Myocyte (in vitro differentiated cells): ENCODE measurements at places on chromosomes 4 and X. TPM values are rescaled to one million over a fixed set of nuclear protein-coding genes. Genes with fewer than 3 reads are reported as not detected.

RRH gene
- total RNA-seq: 0.08 TPM in 1 of 2 replicates, not detected in the other

VCX2 gene
- not detected in 2 replicates for total RNA-seq

TMEM156 gene
- total RNA-seq: not detected in 2 replicates

TIGD4 gene
- 0.62 and 3.0 TPM in 2 replicates for total RNA-seq

OTC gene
- not detected in 2 replicates for total RNA-seq

CC2D2A gene
- 16.1 and 17.3 TPM in 2 replicates for total RNA-seq

LRIT3 gene
- 0.03 TPM in 1 of 2 replicates, not detected in the other for total RNA-seq

GPR50 gene
- total RNA-seq: not detected in 2 replicates

RPL10 gene
- total RNA-seq: 2,503 and 3,937 TPM in 2 replicates

RPL36A gene
- 815 and 1,644 TPM in 2 replicates for total RNA-seq

- no peak for DNase-seq
Observed at GRCh38 chr4:123871341-123871740, 474.7 kb downstream of the SPRY1 start.

GRCh38 chr4:2930758-2931511 lies 32.3 kb downstream of the NOP14 start:
- DNase-seq: no peak

DNA sequence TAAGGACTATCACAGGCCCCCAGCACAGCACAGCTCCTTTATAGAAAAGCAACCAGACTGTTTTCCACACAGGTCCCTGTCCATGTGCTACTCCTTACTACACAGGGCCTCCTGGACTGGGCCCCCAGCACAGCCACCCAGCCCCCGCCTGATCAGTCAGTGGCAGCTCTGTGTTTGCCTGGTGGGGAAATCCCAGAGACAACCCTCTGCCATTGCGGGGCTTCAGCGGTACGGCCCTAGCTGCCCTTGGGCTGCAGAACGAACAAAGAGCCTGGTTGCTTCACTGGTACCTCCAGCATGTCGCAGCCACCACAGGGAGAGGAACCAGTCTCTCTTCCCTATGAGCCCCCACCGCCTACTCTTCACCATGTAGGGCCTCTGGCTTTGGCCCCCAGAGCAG lies 30.7 kb downstream of the CBR4 start:
- no peak for DNase-seq

DNA sequence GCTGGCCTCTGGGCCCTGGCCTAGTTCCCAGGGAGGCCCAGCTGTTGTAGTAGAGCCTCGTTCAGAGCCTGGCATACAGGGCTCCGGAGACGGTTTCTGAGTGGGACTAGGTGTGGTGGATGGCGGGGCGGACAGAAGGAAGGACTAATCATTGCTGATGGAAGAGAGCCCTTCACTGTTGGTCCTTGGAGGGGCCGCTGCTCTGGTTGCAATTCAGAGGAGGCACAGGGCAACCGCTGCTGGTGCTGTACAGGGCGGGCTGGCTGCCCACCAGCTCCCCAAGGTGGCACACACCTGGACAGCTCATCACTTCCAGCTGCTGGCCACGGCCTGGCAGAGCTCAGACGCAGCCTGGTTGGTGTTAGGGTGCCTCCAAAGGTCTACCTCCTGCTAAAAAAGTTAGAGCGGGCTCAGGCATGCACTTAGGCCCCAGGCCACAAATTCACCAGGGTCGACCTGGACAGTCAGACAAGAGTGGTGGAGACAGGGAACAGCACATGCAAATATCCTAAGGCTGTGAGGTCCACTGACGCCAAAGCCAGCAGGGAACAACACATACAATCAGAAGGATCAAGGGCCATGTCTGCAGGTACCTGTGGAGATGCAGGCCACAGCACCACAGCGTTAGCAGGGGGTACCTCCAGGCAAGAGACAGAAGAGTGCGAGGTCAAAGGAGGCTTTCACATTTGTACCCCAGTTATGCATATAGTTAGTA lies 7.5 kb upstream of the RNF4 start:
- DNase-seq: no peak

DNA sequence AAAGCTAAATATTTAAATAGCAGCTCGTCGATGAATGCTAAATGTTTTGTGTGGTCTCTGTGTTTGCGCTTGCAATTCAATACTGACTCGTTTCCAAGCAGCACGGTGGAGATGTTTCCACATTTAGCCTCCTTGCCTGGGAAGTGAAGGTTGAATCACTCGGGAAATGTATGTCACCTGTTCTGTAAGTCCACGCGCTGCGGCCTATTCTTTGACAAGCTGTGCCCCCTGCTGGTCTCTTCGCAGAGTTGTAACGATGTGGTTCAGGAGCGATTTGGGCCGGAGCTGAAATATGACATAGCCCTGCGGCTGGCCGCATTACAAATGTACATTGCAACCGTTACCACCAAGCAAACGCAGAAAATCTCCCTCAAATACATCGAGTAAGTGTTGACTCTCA lies 89.6 kb upstream of the PRPS2 start:
- peak; percentile 67 for DNase-seq

DNA sequence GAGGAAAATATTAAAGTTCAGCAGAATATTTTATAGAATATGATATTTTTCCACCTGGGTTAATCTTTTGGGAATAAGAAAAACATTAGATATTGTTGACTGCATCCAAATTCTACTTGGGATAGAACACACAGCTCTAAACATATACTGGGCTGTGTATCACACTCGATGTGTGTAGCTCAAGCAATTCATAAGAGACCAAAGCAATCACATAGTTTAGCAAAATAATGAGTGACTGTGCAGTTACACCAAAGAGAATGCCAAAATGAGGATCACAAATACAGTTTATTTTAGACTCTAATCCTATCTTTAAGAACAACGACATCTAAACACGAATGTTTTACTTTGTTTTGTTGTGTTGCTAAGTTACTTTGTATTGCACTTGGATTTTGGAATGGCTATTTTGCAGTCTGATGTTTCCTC lies 101.2 kb downstream of the CBR4 start:
- DNase-seq: no peak

DNA sequence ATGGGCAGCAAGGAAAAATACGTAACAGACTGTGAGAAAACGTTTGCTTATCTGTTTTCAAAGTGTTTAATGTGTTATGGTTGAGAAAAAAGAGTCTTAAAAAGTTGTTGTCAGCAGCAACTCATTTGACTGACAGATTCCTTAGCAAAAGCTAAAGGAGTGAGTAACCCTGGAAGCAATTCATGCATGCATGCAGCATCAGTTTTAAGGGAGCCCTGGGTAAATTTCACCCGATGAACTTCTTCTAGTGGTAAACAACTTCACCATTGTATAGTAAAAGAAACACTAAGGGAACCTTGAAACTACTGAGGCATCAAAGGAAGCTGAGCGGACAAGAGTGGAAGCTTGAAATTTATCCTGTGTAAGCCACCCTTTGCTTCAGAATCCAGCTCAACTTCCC lies 583.2 kb upstream of the INTU start:
- no peak for DNase-seq

DNA sequence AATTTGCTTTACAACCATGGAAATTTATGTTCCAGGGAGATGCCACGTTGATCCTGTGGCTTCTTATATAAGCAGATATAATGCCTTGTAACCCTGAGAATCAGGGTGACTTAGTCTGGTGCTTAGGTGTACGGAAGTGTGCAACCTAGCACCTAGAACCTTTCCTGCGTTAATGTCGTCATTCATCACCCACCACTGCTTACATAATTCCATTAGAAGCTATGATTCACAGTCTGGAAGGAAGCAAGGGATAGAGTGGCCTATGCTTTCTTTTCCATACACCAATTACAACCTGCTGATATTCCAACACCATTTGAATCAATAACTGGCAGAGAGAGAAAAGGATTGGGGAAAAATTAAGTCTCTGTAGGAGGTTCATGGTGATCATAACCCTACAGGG lies 17.3 kb upstream of the CXCL8 start:
- DNase-seq: no peak

DNA sequence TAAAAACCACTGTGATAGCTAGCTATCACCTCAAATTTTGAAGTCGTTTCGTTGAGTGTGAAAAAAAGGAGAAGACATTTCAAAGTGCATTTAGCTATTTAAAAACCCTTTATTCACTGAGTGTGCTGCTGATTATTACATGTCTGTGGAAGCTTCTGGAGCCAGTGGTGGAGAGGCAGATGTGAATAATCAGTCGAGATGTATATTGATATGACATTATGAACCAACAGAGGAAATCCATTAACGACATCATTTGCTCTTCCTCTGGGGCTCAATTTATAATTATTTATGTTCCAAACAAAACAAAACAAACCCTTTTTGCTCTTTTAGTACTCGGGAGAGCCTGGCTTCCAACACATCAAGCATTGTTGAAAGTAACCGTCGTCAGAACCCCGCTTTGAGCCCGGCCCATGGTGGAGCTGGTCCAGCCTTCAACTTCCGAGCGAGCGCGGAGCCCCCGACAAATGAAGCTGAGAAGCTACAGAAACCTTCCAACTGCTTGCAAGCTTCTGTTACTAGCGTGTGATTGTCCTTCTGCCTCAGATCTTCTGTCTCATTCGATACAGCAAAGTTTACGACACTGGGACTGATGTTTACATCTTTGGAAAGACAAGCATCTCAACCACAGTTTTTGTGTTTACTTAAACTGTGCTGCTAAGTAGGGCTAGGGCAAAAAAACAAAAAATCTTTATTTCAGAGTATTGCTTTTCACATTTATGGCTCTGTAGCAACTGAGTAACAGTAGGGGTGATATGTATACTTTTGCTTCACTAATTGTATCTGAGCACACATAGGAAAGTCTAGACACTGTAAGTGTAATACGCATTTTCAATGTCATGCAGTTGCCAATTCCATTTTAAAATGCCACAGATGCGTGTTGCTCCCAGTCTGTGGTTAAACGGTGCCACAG lies 111.9 kb downstream of the STOX2 start:
- no peak for DNase-seq

- DNase-seq: peak; percentile 82
Observed at GRCh38 chr4:23333946-23334878, 555.6 kb downstream of the PPARGC1A start.

- DNase-seq: no peak
Observed at GRCh38 chr4:172124656-172125308, 311.6 kb downstream of the GALNTL6 start.

DNA sequence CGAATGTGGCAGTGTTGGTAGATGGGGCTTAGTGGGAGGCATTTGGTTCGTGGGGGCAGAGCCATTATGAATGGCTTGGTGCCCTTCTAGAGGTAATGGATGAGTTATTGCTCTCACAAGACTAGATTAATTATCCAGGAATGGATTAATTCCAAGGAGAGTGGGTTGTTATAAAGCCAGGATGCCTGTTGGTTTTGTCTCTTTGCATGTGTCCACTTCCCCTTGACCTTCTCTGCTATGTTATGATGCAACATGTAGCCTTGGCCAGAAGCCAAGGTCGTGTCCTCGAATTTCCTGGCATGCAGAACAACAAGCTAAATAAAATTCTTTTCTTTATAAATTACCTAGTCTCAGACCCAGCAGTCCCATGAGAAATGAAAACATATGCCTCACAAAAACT lies 111.2 kb upstream of the PLS3 start:
- peak; percentile 48 for DNase-seq

DNA sequence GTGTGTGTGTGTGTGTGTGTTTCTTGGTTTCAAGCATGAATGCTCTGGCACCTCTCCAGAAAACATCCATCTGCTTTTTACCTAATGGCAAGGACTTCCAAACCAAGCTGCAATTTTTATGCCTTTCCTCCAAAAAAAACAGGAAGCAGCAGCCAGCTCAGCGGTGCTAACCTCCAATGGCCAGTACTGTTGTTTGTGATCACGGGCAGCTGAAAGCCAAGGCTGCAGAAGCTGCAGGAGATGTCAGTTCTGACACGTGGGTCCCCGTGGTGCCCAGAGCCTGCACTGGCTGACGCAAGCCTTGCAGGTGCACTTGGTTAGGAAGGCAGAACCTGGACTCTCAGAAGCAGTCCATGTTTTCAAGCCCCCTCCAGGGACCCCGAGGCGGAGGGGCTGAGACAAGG lies 313.6 kb upstream of the DDX53 start:
- peak; percentile 40 for DNase-seq

- peak; percentile 24 for DNase-seq
Observed at GRCh38 chr4:159547645-159548308, 444.9 kb downstream of the RAPGEF2 start.

DNA sequence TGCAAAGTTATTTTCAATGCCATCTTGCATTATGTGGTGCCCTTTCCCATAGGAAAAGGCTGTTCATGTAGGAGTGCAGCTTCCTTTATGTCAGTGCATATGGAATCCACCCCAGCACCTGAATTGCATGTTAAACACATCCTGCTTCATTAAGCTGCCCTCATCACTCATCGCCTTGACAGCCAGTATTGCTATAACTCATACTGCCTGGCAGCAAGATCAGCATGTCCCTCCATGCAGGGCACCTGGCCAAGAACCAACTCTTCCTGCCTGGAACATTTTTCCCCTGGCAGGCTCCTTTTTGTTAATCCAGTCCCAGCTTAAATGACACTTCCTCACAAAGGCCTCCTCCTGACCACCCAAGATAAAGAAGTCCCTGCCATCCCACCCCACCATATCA lies 23.5 kb upstream of the CA5B start:
- DNase-seq: no peak

DNA sequence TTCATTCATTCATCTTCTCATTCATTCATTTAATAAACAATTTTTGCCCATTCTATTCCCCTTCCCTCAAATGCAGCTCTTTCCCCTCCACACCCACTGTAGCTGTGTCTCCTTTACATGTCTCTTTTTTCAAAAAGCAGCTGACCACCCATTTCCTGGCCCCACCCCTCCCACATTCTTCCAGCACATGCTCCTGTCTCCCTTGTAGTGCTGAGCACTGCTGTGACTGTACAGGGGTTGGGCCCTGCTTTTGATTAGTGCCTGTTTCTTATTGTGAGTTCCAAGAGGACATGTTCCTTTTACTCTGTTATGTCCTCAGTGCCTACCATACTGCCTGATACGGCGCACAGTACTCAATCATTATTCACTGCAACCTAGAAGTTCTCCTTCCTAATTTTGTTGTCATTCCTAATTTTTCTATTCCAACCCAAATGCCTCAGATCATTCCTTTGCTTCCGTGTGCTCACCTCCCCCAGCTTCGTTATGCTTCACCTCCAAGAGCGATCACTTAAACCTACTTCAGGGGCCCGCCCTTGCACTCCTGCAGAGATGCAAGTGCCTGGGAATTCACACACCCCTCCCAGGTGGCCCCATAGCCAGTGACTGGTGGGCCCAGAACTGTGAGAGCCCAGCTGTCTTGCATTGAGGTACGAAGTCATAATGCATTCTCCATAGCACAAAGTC lies 152.2 kb downstream of the STK32B start:
- no peak for DNase-seq

GRCh38 chr4:88985088-88985773 lies 71.8 kb downstream of the FAM13A start:
- peak; percentile 64 for DNase-seq

- DNase-seq: no peak
Observed at GRCh38 chr4:108237693-108238092, 69.0 kb upstream of the LEF1 start.

DNA sequence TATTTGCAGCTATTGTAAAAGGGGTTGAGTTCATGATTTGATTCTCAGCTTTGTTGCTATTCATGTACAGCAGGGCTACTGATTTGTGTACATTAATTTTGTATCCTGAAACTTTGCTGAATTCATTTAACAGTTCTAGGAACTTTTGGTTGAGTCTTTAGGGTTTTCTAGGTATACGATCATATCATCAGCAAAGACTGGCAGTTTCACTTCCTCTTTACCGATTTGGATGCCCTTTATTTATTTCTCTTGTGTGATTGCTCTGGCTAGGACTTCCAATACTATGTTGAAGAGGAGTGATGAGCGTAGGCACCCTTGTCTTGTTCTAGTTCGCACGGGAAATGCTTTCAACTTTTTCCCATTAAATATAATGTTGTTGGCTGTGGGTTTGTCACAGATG lies 48.1 kb downstream of the NPY1R start:
- no peak for DNase-seq
